ENCODE measurements at places on chromosomes 5 and 9.
A peak's percentile ranks its signal among the peaks of the same experiment; 100 is the strongest.

GRCh38 chr9:2208991-2209390, 193.8 kb downstream of the SMARCA2 start:
- DNase-seq = no peak

DNA sequence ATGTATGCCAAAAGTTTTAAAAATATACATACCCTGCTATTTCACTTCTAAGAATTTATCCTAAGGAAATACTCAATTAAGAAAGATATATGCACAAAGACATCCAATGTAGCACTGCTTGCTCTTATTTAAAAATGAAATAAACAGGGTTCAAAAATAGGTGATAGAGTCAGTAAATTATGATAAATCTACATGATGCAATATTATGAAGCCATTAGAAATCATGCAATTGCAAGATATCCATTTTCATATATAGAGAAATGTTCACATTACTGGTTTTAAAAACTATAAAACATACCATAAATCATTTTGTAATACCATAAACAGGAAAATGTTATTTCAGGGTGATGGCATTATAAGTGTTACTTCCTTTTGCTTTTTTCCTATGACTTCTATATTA, 8.6 kb upstream of the SLC12A2 start:
- DNase-seq = no peak

DNA sequence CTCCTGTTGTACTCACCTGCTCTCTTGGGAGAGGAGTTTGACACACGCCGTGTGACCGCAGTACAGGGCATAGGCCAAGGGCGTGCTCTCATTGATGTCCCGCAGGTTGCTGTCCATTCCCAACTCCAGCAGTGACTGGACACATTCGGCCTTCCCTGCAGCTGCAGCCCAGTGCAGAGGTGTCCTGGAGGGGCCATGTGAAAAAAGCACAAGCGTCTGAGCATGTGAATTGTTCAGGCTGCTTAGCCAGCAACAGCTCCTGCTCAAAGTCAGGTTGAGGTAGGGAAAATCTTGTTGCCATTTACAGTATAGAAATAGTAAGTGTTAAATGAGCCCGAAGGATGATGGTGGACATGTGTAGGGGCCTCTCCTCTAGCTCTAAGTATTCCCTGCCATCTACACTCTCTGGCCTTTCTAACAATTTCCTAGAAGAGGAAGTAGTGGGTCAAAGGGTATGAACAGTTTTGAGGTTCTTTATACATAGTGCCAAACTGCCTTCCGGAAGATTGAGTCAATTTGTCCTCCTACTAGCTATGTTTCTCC, 116.5 kb downstream of the ANKRD55 start:
- no peak for DNase-seq

DNA sequence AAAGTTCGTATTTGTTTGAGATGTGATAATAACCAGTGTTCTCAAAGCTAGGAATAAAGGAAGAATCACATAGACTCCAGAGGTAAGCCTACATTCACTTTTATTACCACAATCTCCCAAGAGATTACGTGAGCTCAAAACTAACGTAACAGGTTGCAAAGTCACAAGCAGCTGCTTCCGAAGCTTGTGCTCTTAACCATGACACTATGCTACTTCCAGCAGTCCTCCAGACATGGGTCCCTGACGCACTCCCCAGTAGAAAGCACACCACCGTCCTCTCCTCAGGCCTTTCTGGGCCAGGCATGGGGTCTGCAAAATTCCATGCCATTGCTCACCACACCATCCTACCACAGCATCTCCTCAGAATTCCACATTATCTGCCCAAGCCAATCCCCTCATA, 84.6 kb downstream of the PAX5 start:
- DNase-seq = no peak

DNA sequence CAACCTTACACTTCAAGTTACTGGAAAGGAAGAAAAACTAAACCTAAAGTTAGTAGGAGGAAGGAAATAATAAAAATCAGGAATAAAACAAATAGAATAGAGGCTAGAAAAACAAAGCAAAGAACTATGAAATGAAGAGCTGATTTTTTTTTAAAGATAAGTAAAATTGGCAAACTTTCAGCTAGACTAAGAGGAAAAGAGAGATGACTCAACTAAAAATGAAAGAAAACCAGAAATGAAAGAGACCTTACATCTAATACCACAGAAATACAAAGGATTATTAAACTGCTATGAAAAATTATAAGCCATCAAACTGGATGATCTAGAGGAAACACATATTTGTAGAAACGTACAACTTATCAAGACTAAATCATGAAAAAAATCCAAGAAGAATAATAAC, 60.0 kb downstream of the PRRC1 start:
- no peak for DNase-seq

DNA sequence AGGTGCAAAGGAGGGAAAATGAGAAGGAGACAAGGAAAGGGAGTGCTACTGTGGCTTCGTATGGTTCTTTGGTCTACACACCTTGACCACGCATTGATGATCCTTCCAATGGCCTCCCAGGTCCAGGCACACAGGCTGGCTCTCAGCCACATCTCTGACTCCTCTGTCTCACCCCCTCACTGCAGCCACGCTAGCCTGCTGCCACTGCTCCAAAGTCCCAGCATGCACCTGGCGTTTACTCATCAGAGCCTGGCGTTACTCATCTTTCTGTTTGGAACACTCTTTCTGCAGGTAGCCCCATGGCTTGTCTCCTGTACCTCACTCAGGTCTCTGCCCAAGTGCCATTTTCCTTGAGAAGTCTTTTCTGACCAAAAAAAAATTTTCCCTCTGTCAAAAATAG, 195.5 kb downstream of the SNCAIP start:
- no peak for DNase-seq

- no peak for DNase-seq
These were observed 32.4 kb downstream of the NEK6 start for GRCh38 chr9:124290053-124290591.

DNA sequence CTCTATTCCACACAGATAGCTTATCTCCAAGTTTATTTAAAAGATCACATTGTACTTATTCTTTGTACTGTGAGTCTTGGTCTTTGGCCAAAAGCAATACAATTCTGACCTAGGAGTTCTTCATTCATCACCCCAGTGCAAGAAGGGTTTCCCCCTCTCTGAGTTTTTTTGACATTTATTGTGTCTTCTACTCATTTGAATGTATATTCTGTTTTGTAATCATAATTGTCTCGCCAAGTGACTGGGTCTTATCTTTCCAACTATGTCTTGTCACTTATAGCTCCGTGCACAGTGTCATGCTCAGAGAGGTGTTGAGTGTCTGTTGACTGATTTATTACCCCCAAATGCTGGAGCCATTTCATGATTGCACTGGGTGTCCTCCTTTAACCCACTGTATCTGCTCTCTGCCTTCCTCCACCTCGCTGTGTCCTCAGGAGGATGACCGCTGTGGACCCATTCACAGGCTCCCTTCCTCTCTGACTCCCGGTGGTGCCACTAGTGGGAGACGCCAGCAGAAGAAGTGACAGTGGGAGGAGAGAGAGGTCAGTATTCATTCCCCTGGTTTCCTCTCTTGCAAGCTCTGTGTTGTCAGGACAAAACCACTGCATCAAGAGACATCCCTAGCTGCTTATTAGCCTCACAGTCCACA, 11.2 kb upstream of the TRIO start:
- DNase-seq = no peak

DNA sequence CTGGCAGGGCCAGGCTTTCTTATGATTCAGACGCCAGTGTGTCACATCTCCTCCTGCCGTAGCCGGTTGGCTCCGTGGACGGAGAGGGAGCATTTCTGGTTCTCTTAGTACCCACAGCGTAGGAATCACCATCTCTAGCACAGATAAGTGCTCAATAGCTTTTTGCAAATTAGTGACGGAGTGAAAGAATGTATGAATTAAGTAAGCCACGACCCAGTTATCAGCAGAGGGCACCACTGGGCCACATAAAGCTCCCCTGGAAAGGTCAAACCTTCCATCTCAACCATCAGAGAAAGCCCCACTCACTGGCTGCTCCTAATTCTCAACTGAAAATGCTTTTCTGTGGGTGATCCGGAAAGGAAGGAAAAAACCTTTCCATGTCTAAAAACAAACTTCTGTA, 317.0 kb upstream of the ADCY2 start:
- no peak for DNase-seq

- DNase-seq = no peak
These were observed 57.9 kb downstream of the PBX3 start for GRCh38 chr9:125805057-125805456.

GRCh38 chr5:92002721-92003274, 619.7 kb upstream of the ARRDC3 start:
- no peak for DNase-seq

DNA sequence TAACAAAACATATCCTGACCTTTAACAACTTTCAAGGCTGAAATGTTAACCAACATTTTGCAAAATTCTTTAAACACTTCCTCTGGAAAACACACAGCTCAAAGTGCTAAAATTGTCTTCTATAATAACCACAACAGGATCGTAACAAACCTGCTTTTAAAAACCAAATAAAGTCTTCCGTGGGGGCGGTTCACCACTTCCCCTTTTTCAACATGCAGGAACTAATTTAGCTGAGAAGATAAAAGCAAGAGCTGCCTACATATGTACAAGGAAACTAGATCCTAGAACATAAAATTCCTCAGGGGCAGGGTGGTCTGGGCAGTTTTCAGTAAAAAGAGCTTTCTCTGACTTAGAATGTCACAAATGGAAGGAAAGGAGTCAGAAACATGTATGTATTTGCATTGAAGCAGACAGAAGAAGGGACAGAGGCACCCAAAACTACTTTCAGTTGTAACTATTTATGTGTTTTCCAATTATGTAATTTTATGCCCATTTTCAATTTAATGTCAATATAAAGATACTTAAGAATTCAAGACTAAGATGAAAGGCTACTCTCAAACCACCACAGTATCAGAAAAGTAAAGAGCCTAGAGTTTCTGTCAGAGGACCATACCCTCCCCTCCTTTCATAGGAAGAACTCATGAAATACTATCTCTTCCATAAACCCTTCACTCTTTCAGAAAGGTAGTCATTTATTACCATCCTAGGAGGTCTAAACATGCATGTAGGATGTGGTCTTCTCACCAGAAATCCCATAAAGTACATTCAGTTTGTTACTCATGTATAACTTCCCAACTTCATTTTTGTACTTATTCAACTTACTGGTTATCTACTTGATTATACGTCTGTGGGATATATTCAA, 185.9 kb upstream of the RASA1 start:
- peak; percentile 88 for DNase-seq

DNA sequence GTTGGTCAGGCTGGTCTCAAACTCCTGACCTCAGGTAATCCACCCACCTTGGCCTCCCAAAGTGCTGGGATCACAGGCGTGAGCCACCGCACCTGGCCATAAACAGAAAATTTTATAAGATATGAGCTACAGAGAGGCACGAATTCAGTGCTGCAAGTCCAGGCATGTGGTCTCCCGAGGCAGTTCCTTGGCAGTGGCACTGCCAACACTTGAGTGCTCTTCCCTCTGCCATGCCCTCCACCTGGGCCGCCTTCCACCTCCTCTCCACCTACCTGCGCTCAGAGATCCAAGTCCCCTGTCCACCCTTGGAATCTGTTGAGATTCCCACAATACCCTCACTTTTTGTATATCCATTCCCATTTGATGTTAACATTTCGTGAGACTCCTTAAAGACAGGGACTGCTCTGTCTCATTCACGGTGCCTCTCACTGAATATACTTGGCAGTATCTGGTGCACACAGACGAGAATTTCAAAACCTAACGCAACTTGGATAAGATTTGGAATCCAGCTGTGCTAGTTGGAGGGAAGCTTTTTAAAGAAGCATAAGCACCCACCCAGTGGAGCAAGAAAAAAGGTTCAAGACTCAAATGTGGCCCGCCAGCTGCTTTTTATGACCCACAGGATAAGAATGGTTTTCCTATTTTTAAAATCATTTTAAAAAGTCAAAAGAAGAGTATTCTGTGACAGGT, 68.3 kb downstream of the DCP2 start:
- no peak for DNase-seq

- no peak for DNase-seq
These were observed 82.8 kb upstream of the TLX3 start for GRCh38 chr5:171226096-171226754.

DNA sequence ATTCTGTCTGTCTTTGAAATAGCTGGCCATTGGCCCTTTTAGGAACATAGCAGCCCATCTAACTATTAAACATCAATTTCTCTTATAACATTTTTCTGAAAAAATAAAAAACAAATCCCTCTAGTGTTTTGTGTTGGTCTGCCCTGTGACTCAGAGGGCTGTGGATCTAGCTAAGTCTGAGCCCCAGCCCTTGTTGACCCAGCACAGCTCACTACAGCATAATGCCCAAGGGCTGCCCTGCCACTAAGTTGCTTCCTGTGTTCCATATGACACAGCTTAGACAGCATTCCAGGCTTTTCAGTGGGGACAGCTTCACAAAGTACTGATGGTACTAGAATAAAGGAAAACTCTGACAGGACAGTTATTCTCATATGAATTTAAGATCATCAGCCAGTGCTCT, 136.0 kb downstream of the SCAMP1 start:
- no peak for DNase-seq

GRCh38 chr9:109162677-109163076, 4.4 kb downstream of the FRRS1L start:
- no peak for DNase-seq

DNA sequence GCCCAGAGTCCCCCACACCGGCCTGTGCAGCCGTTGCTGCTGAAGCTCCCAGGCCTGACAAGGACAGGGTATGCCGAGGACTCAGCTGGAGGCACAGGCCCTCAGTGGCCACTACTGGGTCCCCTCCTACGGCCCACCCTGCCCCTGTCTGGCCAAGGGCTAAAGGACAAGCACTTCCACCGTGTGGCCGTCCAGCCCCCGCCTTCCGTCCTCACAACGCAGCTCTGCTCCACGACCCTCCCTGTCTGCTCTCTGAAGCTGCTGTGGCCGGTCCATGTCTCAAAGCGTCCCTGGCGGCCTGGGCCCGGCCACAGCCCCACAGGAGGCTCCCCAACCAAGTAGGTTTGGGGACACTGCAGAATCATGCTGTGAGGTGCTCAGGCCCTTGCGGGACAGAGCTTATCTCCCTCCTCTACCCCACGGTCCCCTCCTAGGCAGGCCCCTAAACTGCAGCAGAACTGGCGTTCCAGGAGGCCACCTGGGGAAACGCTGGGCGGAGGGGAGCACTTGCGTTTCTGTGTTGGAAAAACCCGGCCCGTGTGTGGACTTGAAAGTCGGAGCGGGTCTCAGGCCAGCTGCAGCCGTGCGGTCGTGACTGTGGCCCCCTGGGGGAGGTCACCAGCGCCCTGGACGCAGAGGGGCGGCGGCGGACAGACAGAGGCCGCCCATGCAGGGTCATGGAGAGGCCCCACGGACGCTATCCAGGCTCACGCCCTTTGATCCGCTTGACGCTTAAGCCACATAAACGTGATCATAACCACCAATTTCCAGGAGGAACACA, 45.6 kb downstream of the NKD2 start:
- no peak for DNase-seq

DNA sequence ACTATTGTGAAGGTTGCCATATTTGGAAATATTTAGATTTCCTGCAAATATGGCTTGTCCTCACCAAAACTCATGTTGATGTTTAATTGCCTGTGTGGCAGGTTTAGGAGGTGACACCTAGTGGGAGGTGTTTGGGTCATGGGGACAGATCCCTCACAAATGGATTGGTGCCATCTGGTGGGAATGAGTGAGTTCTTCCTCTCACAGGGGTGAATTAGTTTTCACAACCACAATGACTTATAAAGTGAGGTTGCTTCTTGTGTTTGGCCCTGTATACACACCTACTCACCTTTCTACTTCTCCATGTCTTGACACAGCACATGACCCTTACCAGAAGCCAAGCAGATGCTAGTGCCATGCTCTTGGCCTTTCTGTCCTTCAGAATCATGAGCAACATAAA, 41.1 kb downstream of the ISOC1 start:
- peak; percentile 26 for DNase-seq

- no peak for DNase-seq
These were observed 226.1 kb downstream of the DTWD2 start for GRCh38 chr5:118762291-118762690.

- no peak for DNase-seq
These were observed 708.9 kb upstream of the RIOK2 start for GRCh38 chr5:97891971-97892370.
